ENCODE measurements at places on chromosomes 7 and 10.

DNA sequence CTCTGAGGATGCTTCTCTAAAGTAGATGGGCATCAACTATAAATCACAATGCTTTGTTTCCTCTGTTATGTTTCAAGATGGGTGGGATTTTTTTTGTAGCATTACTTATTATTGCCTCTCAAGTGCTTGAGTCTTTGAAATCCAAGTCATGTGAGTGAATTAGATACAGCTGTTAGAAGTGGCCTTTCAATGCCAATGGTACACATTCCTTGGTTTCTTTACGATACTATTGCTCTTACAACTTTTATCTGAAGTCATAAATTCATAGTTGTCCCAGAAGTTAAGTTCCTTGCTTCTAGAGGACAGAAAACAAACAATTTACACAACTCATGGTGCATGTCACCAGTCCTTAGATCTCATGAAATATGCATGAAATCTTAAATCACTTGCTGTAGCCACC is 15.5 kb downstream of the CFTR start:
- no peak for DNase-seq

DNA sequence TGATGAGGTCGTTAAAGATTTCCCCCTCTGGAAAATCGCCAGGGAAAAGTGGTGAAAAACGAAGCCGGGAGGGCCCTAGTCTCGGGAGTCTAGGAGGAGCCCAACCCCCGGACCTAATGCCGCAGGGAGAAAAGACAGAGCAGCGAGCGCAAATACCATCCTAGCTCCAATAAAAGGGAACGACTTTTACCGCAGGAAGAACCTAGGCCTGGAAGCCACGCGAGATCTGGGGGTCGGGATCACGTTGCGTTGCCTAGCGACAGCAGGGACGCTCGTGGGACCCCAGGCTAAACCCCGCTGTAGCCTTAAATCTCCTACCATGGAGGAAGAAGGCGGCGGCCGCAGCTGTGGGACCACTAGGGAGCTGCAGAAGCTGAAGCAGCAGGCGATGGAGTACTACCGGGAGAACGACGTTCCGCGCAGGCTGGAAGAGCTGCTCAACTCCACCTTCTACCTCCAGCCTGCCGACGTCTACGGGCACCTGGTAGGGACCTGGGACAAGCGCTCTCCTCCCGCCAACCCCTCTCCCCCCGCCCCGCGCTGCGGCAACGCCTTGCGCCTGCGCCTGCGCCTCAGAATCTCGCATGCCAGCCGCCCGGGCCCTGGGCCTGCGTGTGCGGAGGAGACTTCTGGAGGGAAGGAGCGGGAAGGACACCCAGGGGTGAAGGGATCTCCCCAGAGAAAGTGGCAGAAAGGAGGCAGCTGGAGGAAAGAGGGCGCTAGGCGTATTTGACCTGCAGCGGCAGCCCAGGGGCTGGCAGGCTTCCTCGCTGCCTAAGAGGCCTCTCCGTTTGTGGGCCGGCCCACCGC is at the start of gene ENO4:
TSS of gene ENO4 (plus strand) at position 252 of the 810 bp plus-strand sequence. CDS start at position 320, 68 bp downstream.
- DNase-seq: peak; percentile 90

DNA sequence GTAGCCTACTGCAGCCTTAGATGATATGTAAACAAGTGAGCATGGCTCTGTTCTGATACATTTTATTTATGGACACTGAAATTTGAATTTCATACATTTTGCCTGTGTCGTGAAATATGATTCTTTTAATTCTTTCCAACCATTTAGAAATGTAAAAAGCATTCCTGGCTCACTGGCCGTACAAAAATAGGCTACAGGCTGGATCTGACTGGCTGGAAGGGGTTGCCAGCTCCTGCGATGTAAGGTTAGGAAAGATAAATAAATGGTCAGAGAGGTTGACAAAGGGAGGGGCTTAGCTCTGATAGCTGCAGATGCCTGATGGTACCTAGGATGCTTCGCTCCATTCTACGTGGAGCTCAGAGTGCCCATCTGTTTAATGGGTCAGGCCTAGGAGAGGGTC is 3.4 kb downstream of the ADCYAP1R1 start:
- DNase-seq: no peak

DNA sequence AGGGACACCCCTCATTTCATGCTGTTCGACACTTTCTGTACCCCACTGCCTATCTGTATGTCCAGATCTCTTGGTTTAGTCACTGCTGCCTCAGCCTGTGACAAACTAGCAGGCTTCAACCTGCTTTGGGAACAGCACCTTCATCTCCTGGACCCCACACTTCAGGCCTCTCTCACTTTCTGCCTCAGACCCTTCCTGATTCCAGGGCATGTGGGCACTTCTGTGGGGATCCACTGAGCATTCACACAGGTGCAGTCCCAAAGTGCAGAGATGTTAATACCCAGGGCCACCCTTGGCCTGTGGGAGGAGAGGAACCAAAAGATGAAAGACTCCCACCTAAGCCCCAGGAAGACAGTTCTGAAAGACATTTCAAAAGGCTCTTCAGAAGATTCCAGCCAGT is 29.4 kb upstream of the C10orf71 start:
- DNase-seq: no peak

GRCh38 chr7:156524818-156525597 is 115.6 kb upstream of the RNF32 start:
- DNase-seq: no peak

DNA sequence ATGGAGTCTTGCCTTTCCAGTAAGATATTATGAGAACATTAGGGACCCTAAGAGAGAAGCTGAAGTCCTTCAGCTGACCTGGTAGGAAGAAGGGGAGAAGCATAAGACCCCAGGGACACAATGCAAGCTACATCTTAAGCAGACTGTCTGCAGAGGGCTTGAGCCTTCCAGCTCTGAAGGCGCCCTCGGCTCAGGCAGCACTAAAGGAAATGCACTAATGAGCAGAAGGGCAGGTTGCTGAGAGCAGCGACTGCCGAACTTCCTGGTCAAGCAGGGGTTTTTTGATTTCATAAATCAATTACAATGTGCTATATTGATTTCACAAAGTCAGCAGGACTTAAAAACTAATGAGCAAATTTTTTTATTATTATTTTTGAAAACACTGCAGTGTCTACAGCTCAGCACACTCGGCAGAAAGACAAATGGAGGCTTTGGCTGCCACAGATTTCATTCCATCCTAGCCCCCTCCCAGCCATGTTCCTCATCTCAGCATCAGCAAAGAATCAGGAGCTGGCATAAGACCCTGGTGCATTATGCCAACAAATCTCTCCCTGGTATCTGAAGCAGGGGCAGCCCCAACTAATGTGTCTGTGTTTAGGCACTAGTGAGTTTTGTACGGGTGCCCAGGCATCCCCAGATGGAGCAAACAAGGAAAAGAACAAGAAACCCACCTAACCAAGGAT is 57.1 kb downstream of the LRRTM3 start:
- DNase-seq: peak; percentile 4

GRCh38 chr10:36391405-36391804 is 734.0 kb upstream of the ANKRD30A start:
- no peak for DNase-seq

GRCh38 chr7:54988516-54988915 is 30.3 kb upstream of the EGFR start:
- no peak for DNase-seq

DNA sequence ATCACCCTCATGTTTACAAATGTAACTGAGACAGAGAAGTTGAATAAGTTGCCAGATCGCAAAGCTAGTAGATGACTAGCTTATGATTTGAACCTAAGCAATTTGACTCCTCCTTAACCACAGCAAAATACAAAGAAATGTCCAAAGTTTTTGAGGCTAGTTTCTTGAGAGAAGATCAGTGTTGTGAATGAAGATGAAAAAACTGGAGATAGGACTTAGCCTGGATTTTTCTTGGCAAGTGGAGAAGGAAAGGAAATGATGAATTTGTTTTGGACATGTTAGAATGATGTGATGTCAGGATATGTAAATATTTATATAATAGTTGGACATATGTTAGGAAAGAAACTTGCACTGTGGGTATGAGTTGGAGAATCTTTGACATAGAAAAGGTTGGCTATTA is 149.8 kb downstream of the LSMEM1 start:
- DNase-seq: no peak

DNA sequence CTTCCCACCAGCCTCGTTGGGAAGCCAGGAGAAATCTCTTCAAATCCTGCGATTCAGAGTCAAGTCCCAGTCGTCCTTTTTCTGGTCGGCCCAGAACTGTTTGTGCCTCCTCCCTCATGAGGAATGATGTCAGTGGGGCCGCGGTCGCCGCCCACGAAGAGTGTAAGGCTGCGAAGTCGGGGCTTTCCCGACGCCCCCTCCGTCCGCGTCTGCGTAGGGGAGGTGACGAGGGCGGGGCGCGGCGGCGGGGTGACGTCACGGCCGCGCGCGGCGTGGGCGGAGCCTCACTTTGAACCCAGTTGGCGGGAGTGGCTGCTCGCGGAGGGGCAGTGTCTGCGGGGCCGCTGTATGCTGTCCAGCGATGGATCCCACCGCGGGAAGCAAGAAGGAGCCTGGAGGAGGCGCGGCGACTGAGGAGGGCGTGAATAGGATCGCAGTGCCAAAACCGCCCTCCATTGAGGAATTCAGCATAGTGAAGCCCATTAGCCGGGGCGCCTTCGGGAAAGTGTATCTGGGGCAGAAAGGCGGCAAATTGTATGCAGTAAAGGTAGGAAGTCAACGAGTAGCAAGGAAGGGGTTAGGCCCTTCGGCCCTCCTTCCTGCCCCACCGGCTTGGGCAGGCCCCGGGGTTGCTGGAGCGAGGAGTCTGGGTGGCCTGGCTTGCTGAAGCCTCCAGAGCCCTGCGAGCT is at the start of gene MASTL:
TSS of gene MASTL (plus strand) at position 287 of the 689 bp plus-strand sequence. CDS start at position 362, 75 bp downstream.
- peak; percentile 88 for DNase-seq

DNA sequence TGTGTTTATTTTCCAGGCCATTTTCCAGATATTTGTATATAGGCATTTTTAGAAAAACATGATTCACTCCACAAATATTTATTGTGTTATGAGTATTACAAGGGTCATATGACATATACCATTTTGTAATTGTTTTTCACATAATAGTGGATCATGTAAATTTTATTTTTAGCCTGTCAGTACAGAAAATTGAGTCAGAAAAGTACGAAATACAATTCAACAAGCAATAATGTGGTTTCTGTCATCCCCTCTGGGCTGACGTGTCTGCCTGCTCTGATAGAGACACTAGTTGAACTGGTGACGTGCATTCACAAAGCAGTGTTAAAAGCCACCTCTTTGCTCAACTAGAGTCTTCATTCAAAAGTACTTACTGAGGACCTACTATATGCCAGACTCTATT is 97.9 kb upstream of the STEAP1B start:
- DNase-seq: no peak

GRCh38 chr10:109972372-109973001 is 35.3 kb upstream of the ADD3 start:
- DNase-seq: no peak
